Uterine smooth muscle cell (primary cell): ENCODE measurements at places on chromosomes 4 and X. TPM values are rescaled to one million over a fixed set of nuclear protein-coding genes. Genes with fewer than 3 reads are reported as not detected.

GPR50 gene
- not detected in 2 replicates for total RNA-seq

TBC1D19 gene
- total RNA-seq, result 42.7 and 95.6 TPM in 2 replicates

RAB40A gene
- under 0.01 and 0.25 TPM in 2 replicates for total RNA-seq

NFXL1 gene
- total RNA-seq, result 10.4 and 11.4 TPM in 2 replicates

MAML3 gene
- 2.0 and 2.1 TPM in 2 replicates for total RNA-seq

NMU gene
- 1.3 TPM in 1 of 2 replicates, not detected in the other for total RNA-seq

CXCL6 gene
- 0.77 and 1.1 TPM in 2 replicates for total RNA-seq

INTS6L gene
- 4.2 and 5.6 TPM in 2 replicates for total RNA-seq

PLP1 gene
- under 0.01 and 0.22 TPM in 2 replicates for total RNA-seq

TASL gene
- total RNA-seq, result not detected in 2 replicates

S100P gene
- total RNA-seq, result not detected in 2 replicates

ZNF595 gene
- total RNA-seq, result 11.1 and 14.0 TPM in 2 replicates

COPS4 gene
- total RNA-seq, result 77.6 and 94.1 TPM in 2 replicates

UNC5C gene
- under 0.01 and 0.12 TPM in 2 replicates for total RNA-seq

SYP gene
- 0.12 and 0.33 TPM in 2 replicates for total RNA-seq

USP11 gene
- 50.8 and 53.0 TPM in 2 replicates for total RNA-seq

GPC4 gene
- total RNA-seq, result 0.77 and 2.2 TPM in 2 replicates

SPOCK3 gene
- 1.4 and 1.7 TPM in 2 replicates for total RNA-seq

NEIL3 gene
- total RNA-seq, result 6.7 and 14.6 TPM in 2 replicates

AFF2 gene
- 0.22 and 0.37 TPM in 2 replicates for total RNA-seq

CLCN5 gene
- total RNA-seq, result 7.1 and 8.4 TPM in 2 replicates

ASB9 gene
- total RNA-seq, result 0.25 and 0.33 TPM in 2 replicates
